Osteoblast (primary cell): ENCODE measurements at places on chromosomes 11 and 22. TPM values are rescaled to one million over a fixed set of nuclear protein-coding genes. Genes with fewer than 3 reads are reported as not detected.

SCN4B gene
- total RNA-seq, result under 0.01 and 0.36 TPM in 2 replicates

CRY2 gene
- total RNA-seq, result 21.0 and 21.8 TPM in 2 replicates

TUB gene
- total RNA-seq, result 19.2 and 23.5 TPM in 2 replicates

CCDC89 gene
- 2.9 and 4.1 TPM in 2 replicates for total RNA-seq

CHRM4 gene
- total RNA-seq, result 0.29 and 0.36 TPM in 2 replicates

GAB2 gene
- 18.3 and 18.5 TPM in 2 replicates for total RNA-seq

MAJIN gene
- not detected in 2 replicates for total RNA-seq

OR51E2 gene
- not detected in 2 replicates for total RNA-seq

SPI1 gene
- not detected in 2 replicates for total RNA-seq
